ENCODE measurements at places on chromosomes 16 and 17.

GRCh38 chr17:27533874-27534815 is 77.9 kb downstream of the KSR1 start:
- no peak for DNase-seq

- peak; percentile 42 for DNase-seq
Observed at GRCh38 chr17:9079461-9080103, 58.3 kb downstream of the NTN1 start.

DNA sequence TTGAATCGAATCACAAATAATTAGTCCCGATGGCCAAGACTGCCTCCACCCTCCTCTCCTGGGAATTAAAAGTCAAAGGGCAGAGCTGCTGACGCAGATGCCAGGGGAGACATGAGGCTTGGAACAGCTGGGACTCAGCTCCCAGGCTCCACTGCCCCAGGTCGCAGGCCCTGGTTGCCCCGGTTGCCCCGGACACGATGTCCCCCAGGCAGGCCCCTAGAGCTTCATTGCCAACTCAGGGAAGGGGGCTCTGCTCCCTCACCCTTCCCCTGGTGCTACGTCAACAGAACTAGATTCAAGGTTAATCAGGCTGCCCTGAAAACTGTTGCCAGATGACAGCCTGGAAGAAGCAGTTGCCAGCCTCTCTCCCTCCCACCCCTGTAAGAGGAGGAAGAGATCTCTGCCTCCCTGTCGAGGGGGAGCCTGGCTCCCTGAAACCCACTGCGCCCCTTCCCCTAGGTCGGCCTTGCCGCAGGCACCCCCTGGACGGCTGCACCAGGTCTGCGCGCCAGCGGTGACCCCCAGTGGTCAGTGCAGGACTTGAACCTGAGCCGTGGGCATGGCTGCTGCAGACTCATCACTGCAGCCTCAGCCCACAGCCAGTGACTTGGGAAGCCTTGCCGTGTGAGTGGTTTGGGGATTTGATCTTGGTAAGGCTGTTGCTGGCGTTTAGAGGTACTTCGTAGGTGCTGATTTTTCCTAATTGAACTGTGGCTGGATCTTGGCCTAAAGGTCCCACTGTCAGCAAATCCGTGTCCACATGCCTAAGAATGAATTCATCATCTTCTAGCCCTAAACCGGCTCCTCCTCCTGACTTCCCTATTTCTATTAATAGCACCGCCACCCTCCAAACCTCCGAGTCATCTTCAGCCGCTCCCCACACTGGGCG is 84.1 kb upstream of the TOB1 start:
- peak; percentile 70 for DNase-seq

- no peak for DNase-seq
Observed at GRCh38 chr17:10394201-10394887, 21.5 kb upstream of the MYH13 start.

DNA sequence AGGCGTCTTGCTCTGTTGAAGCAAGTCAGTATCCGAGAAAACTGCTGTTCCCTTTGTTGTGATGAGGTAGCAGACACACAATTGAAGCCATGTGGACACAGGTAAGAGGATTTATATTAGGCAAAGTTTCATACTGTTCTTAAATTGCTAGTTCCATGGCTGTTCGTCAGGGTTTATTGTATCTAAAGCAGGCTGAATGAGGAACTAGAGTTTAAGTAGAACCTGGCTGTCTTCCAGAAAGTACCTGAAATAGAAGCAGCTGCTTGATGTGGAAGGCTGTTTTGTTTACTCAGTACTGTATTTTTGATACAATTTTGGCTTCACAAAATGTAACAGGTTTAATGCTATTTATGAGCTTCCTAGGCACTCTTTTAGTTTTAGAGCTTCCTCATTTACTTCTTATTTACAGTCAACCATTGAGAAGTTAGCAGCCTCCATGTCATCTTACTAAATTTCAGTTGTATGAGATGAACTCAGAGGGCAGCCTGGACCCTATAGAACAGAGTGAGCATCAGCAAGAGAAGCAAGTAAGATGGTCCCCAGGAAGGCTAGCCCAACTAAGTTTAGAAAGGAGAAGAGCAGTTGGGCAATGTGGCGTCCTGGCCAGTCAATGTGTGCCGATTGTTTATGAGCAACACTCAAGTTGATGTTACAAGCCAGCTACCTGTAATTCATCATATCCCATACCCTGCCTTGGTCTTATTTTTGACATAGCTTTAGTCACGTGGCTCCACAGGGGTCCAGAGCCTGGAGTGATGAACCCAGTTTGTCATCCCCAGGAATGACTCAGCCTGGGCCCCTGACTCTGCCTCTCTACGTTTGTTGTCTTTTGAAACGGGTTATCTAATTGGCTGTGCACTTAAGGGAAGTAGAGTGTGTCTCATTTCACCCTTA is 9.7 kb upstream of the ARL2BP start:
- no peak for DNase-seq

DNA sequence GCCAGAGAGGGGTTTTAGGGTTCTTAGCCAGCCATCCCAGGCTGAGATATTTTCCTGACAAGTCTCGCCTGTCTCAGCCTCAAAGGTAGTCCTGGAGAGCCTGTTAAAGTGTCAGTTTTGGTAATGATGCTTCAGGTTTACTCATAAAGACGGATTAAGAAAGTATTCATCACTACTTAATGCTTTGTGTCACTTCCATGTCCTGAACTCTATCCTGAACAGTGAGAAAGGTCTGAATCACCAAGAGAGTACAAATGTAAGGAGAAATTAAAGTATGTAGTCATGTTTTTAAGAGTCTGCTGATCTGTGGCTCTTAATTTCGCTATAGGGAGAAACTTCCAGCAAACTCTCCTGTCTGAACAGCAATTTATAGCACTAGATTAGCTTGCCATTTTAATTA is 14.0 kb downstream of the RPGRIP1L start:
- no peak for DNase-seq

DNA sequence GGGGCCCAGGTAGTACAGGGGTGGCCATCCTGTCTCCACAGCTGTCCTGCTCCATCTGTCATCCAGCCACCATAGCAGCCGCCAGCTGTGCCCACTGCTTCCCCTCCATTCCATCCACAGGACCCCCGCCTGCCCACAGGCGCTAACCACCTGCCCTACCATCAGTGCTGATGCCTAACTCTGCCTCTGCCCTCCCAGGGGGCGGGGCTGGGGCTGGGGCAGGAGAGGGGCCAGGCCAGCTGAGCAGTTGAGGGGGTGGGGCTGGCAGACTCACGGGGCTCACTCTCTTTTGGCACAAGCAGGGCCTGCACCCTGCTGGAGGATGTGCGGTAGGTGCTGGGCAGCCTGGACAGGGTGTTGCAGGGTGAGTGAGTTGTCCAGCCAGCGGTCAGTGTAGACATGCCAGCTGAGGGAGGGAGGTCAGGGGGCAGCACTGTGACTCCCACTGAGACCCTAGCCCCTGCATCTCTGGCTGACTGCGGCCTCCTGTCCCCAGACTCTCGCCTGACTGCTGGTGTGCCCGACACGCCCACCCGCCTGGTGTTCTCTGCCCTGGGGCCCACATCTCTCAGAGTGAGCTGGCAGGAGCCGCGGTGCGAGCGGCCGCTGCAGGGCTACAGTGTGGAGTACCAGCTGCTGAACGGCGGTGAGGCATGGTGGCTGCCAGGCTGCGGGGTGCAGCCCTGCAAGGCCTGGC is 9.6 kb downstream of the GALK1 start:
- DNase-seq = no peak

- peak; percentile 92 for DNase-seq
Observed at GRCh38 chr17:28726226-28726626, at the start of gene TLCD1. Gene TLCD1 (minus strand): TSS chr17:28726233. CDS start chr17:28726097, 136 bp downstream.

GRCh38 chr16:68995011-68995504 is 110.4 kb upstream of the HAS3 start:
- no peak for DNase-seq

DNA sequence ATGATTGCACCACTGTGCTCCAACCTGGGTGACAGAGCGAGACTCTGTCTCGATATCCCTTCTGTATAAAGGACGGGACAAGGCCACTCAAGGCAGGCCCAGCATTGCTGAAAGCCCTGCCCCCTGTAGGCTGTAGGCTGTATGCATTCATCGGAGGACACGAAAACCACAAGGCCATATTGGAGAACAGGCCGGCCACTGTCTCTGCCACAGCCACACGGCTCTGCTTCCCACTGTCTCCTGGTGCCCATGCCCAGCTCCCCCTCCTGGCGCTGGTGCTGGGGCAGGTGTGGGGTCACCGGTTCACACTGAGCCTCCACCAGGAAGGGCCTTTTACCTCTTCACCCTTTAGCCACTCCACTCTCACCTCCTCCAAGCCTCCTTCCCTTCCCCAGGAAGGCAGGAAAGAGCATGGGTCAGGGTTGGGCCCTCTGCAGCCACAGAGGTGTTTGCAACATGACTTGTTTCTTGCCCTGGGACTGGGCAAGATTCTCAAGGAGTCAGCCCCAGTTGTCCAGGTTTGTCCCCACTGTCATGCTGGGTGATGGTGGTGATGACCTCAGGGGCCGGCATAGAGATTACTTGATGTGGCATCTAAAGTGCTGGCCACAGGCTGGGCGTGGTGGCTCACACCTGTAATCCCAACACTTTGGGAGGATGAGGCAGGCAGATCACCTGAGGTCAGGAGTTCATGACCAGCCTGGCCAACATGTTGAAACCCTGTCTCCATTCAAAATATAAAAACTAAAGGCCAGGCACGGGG is 5.3 kb upstream of the NTN3 start:
- DNase-seq = no peak

- DNase-seq = no peak
Observed at GRCh38 chr16:29906520-29907244, 6.4 kb downstream of the ASPHD1 start.

DNA sequence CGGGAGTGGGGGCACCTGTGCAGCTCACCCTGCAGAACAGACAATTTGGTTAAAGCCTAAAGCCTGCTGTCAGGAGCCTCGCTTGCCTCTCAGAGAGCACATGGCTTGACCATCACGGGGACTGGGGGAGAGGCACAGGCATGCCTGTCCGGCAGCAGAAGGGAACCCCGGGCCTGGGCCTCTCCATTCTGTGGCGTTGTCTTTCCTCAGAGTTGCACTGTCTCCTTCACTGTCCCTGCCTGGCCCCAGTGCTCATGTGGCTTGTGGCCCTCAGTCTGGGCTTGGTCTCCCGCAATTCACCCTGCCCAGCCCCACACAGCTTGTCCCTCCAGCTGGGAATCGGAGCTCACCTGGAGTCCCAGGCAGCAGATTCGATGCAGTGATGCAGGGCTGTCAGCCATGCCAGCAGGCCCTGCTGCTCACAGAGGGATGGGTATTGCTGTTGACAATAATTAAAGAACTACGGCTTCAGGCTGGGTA is 189.9 kb downstream of the SEC14L1 start:
- DNase-seq = peak; percentile 34

- DNase-seq = no peak
Observed at GRCh38 chr17:69734656-69735055, 320.2 kb downstream of the MAP2K6 start.

DNA sequence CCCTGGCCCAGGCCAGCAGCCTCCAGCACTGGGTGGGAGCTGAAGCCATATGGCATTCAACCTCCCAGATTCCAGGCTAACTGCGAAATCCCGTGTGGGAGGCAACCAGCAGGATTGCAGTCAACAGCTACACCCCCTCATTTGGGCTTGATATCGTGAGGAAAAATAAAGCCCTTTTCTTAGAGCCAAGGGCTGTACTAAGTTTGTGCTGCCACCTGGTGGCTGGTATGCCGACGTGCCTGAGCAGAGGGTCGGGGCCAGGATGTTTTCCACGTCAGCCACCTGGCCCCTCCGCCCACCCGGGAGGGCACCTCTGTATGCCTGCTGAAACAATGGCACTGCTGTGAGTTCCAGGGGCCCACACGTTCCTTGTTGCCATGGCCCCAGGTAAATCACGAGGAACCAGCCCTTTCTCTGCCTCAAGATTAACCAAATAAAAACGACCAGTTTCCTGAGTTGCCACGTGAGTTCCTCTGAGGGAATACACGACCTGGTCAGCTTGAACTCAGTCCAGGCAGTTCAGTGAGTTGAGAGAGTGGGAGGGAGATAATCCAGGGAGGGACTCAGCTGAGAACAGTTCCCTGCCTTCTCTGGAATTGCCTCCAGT is 9.0 kb downstream of the TMEM98 start:
- peak; percentile 74 for DNase-seq

GRCh38 chr17:59284317-59284716 is 47.1 kb upstream of the YPEL2 start:
- no peak for DNase-seq

All from activated T-cell treated with anti-CD3 and anti-CD28 coated beads, Interleukin-2, amount 50 U/mL, for 24 hours (primary cell).